ENCODE measurements at places on chromosomes 7 and 10.

GRCh38 chr7:134669388-134669787 is 22.7 kb downstream of the BPGM start:
- DNase-seq = no peak

DNA sequence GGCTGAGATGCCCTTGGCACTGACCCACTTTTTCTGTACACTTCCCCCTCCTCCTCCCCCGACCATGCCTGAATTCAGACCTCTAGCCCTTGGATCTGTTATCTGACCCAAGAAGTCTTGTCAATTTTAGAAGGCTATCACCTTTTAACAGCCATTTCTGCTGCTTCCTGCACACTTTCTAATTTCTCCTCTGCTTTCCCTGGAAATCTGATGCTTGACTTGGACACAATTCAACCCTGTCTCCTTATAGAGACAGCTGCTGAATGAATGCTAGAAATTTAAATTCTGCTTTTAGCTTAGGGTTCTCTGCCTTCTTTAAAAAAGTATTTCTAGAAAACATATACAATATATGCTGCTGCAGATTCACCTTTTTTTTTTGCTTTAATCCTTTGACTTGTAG is 417.9 kb upstream of the KLF6 start:
- DNase-seq = no peak

DNA sequence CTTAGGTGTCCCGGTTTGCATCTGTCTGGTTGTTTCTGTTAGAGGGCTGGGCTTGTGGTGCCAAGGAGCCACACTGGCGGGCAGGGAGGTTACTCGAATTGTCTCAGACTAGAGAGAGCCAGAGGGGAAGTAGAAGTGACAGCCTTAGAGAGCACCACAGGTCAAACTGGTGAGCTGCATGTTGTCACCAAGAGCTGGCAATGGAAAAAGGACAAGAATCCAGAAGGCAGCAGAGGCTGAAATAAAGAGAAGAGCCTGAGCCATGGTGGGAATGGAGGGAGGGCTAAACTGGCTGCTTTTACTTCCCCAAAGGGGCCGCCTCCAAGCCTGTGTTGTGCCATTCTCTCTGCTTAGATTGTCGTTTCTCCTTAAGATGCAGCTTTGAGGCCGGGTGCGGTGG is 31.1 kb upstream of the RHBDD2 start:
- no peak for DNase-seq

DNA sequence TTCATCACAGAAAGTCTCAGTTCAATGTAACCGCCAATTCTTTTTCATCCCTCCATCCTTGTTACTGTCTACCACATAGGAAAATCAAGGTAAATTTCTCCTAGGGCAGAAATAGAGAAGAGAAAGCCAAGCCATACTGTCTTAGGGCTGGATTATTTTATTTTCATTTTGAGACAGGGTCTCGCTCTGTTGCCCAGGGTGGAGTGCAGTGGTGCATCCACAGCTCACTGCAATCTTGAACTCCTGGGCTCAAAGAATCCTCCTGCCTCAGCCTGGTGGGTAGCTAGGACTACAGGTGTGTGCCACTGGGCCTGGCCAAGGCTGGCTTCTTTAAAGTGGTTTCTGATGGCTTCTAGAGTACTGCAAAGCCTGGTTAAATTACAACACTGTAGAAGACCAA is 181.7 kb downstream of the SRPK2 start:
- no peak for DNase-seq

DNA sequence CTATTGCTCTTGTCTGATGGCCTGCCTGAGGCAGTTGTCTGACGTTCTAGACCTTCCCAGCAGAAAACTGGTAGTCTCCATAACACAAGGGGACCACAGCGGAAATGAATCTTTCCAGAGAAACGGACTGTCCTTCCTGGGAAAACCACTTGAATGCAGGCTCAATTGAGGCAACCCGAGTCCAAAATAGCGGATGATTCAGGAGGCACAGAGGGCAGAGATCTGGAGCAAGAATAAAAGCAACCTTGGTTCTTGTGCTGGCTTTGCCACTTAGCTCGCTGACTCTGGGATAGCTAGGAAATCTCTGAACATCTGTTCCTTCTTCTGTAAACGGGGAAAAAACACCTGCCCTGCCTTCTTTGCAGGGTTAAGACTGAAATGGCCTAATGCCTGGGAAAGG is 178.8 kb downstream of the NEURL1 start:
- no peak for DNase-seq

DNA sequence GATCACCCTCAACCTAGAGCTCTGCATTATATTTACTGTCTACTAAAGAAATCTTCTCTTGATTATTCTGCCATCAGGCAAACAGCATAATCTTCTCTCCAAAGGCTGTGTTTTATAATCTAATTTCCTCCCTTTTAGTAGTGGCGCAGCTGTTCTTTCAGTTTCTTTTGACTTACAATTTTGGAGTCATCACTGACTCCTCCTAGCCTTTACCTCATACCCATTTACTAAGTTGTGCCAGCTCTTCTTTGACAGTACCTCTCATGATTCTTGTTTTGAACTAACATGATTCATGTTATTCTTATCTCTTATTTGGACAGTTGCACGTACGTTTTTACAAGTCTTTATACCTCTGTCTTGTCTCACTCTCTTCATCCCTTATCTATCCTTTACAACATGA is 113.0 kb downstream of the FOXP2 start:
- DNase-seq = no peak

GRCh38 chr10:129777687-129778086 is 186.4 kb downstream of the EBF3 start:
- no peak for DNase-seq

- no peak for DNase-seq
These were observed 304.6 kb downstream of the PRPF18 start for GRCh38 chr10:13891128-13892000.

DNA sequence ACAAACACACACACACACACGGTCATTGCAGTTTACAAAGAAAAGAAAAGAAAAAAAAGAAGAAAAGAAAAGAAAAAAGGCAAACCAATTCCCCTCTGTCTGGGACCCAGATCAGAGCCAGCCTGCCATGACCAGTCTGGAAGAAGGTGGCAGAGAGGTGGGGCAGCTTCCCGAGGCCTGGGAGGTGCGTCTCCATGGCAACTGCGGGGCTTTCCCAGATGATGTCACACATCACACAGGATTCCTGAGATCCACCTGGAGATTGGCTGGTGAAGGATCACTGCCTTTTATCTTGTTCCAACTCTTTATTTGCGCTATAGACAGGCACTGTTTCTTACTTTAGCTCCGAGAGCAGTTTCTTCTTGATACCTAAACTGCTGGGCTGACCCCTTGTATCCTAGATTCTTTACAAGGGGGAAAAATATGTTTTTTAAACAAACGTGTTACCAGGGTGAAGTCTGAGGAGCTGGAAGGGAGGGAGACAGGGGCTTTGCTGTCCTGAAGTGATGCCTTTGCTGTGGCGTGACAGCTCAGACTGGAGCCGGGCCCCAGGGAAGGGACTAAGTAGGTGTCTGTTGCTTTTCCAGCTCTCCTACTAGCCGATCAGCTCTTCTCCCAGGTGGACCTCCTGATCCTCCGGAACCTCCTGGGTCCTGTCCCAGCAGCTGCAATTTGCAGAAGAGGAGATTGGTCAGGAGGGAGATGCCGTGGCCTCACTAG is 298.5 kb downstream of the KLF6 start:
- no peak for DNase-seq

DNA sequence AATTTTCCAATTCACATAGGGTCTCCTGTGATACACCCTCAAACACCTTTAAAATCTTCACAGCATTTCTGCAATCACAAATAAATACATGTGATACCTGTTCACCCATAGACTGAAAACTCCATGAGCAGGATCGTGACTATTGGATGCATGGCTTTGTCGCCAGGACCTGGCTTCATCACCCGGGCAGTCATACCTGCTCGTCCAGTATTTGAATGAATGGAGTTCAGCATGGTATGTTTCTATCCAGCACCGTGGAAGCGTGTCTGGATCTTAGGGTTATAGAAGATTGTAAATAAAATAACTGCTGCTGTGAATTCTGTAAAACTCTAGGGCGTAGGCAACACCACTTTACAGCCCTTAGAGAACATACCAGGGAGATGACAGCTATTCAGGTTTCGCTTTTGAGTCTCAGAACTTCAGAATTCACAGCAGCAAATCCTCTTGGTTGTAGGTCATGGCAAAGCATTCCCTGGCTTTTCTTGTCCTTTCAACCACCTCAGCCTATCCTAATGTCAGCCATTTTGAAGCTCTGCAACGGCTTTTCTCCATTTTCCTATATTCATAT is 47.4 kb upstream of the USP6NL start:
- no peak for DNase-seq

DNA sequence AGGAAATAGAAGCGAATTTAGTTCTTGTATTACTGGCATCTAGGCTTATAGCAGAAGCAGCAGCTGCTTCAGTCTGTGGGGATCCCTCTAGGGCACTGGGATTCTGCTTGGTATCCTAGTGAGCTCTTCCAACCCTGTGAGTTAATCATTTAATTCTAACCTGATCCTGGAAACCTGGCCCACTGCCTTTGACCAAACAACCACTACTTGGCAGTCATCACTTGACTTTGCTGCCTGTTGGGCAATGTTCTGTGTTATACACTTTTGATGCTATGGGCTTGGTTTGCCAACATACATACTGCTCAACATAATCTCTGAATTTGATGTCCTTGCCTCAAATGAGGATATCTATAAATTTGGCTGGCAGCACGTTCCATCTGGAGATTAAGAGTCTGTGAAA is 813.4 kb downstream of the ANKRD7 start:
- DNase-seq = no peak

DNA sequence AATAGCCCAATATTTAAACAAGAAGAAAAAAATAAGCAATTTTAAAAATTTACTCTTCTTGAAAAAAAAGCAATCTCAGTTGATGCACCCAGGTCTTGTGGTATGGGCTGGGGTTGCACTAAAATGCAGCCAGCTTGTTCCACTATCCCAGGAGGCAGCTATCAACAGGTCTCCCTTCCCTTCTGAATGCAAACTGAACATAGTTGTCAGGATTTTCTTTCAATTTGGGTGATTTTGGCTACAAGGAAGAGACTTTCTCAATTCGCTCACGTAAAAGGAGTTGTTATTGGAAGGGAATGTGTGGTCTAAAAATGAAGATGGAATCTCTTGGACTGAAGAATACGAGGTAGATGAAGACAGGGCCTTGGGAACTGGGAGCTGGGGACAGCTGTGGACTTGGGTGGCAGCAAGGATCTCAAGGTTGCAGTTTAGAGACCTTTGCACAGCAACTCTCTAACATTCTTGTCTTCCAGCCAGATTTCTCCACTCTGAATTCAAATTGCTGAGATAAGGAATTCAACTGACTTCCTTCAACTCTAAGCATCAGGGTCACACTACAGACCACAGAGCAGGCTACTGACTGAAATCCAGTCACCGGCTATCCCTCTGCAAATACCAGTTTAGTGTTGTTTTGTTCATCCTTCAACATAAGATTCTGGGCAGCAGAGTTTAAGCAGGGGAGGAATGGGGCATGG is 3.1 kb upstream of the TMEM26 start:
- DNase-seq = no peak

GRCh38 chr7:117072620-117073118 is 119.4 kb downstream of the ST7 start:
- DNase-seq = no peak

DNA sequence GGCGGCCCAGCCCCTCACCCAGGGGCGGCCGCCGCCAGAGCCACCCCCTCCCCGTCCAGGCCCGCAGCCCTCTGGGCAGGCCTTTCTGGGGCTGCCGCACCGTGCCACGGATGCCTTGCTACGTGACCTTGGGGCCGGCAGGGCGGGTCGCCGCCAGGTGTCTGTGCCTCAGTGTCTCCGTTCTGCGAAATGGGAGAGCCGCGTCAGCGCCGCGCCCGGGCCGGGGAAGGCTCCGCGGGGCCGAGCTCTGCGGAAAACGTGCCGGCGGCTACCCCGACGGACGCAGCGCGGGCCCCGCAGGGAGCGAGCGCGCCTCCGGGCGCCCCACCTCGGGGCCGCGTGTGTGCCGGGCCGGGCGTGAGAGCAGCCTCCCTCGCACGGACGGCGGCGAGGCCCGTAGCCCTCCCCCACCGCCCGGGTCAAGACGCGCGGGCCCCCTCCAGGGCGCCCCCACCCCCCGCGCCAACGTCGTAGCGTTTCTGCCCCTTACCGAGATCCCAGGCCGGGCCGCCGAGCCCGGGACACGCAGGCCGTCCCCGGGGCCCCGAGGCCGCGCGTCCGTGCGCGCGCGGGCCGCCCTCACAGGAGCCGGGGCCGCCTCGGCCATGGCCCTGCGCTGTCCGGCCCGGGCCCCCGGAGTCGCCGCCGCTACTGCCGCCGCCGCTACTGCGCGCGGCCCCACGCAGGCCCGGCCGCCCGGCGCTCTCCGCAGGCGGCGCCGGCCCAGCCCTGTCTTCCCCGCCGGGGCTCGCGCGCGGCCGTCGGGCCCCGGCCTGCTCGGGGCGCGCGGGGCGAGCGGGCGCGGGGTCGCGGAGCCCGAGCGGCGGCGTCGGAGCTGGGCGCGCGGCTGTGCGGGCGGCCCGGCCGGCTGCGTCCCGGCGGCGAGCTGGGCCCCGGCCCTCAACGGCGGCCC is 1.1 kb downstream of the ZNF777 start:
- no peak for DNase-seq
